ENCODE measurements at places on chromosomes 2 and 18. TPM values are rescaled to one million over a fixed set of nuclear protein-coding genes. Genes with fewer than 3 reads are reported as not detected.

The ALK gene
- polyA plus RNA-seq = not detected

GRCh38 chr2:8427211-8427610, 254.6 kb upstream of the ID2 start:
- peak; percentile 5 for DNase-seq

DNA sequence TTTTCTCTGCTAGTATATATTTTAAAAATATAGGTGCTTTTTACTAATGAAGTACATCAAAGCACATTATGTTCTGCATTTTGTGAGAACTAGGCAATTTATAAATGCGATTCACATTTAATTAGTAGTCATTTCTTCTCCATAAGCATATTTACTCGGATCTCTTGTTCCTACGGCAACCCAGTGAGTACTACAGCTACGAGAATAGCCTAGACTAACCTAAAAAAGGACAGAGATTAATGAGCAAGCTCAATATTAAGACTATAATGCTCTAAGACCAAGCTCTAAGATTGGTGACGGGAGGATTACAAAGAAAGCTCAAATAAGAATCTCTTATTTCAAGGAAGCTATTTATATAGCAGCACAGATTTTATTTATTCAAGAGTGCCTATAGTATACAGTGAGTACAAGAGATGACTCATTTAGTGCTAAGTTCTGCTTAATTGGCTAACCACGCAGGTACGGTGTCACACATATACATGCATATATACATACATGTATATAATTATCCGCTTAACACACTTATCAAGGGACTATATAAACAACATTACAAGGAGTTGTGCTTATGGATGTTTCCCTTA, 364.7 kb downstream of the GPD2 start:
- DNase-seq = no peak

The SPP2 gene
- 86.8 TPM for polyA plus RNA-seq

DNA sequence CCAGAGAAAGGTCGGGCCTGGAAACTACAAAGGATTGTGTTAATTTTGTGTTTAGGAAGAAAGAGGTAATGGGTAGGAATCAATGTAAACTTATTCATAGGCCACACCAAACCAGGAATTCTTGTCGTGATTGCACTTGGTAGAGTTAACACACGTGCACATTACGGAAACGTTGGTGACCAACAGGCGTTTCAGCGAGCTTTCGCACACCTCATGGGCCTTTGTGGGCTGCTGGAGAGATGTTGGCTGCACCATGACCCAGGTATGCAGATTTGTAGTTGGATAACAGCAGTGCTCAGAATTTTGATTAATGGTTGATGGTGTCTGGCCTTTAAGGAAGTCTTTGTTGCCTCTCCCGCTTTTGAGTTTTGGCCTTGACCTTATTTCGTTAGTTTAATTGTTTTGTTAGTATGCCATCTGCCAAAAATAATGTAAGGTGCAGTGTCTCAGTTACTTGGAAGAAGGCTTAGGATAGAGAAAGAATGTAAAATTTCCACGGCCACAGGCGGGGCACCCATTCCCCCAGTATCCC, 1.9 kb downstream of the ZNF236 start:
- DNase-seq = no peak

DNA sequence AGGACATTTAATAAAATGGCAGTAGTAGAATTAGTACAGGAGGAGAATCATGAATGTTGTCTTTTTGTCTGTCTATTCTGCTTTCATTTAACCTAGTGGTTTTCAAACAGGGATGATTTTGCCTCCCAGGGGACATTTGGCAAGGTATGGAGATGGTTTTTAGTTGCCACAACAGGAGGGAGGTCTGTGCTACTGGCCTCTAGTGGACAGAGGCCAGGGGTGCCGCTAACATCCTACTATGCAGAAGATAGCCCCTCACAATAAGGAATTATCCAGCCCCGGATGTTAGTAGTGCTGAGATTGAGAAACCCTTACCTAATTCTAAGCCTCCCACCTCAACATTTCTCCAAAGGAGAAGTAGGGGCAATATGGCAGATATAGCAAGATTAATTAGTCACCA, 18.3 kb downstream of the FASTKD2 start:
- DNase-seq = no peak

GRCh38 chr2:227454323-227454860, 17.6 kb upstream of the AGFG1 start:
- no peak for DNase-seq

GRCh38 chr2:233059797-233060500, at the start of gene INPP5D:
TSS of gene INPP5D (plus strand) at chr2:233060342. CDS start at chr2:233060479, 137 bp downstream.
- DNase-seq = peak; percentile 55

DNA sequence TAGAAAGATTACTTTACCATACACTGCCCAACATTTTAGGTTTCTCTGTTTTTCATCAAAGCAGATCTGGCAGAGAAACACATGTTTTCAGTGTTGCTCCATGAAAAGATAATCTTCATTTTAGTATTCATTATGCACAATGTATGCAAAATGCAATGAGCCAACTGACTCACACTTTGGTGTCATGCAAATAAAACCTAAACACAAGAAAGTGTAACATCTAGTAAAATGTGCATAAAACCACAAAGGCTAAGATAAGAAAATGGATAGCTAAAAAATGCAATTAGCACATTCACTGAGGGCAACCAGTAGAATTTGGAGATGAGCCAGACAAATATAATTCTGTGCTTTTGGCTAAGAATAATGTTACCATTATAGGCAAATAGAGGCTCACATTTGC, 203.5 kb upstream of the UBE2E3 start:
- DNase-seq = no peak

All from liver (tissue), 10 donors.